ENCODE measurements at places on chromosomes 7 and 10. TPM values are rescaled to one million over a fixed set of nuclear protein-coding genes. Genes with fewer than 3 reads are reported as not detected.

Gene ENTPD1
- total RNA-seq = 0.84 TPM

Gene CALD1
- not detected for total RNA-seq

Gene NUDT13
- 0.71 TPM for total RNA-seq

Gene GPR37
- not detected for total RNA-seq

Gene CDK14
- 0.19 TPM for total RNA-seq

Gene RET
- not detected for total RNA-seq

Gene KCP
- 0.43 TPM for total RNA-seq

Gene SPDYE1
- not detected for total RNA-seq

Gene ZNF248
- 2.3 TPM for total RNA-seq

Gene ASIC3
- total RNA-seq = 6.7 TPM

Gene PAPOLB
- not detected for total RNA-seq

Gene TMEM225B
- 2.1 TPM for total RNA-seq

Gene HERPUD2
- 134 TPM for total RNA-seq

Gene TMEM273
- 1.1 TPM for total RNA-seq

Gene TAS2R5
- total RNA-seq = 0.27 TPM

Gene MCM10
- total RNA-seq = 0.19 TPM

Gene EPHA1
- total RNA-seq = 8.3 TPM

Gene HOXA3
- not detected for total RNA-seq

Gene PRLHR
- not detected for total RNA-seq

Gene OPALIN
- not detected for total RNA-seq

Gene TAC1
- total RNA-seq = not detected

Gene PNLIP
- not detected for total RNA-seq

Gene C10orf53
- not detected for total RNA-seq

Measured in CD8-positive, alpha-beta T cell (primary cell).